ENCODE measurements at places on chromosomes 7 and 10.

GRCh38 chr10:49191349-49191748, 3.2 kb upstream of the TMEM273 start:
- no peak for DNase-seq

DNA sequence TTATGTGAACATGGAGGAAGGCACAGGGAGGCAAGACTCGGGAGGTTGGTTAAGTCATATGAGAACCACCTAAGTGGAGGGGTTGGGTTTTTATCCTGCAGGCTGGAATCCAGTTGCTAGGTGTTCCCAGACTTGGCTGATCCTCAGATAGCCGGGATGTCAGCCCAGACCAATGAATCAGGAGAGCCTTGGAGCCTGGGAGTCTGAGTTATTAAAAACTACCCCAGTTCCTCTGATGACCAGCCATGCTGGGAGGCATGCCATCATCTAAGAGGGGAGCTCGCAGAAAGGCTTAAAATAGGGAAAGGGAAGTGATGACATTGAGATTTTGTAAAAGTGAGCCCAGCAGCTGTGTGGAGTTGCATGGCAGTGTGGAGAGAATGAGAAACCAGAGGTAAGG, 238.1 kb downstream of the ZNF248 start:
- DNase-seq = no peak

DNA sequence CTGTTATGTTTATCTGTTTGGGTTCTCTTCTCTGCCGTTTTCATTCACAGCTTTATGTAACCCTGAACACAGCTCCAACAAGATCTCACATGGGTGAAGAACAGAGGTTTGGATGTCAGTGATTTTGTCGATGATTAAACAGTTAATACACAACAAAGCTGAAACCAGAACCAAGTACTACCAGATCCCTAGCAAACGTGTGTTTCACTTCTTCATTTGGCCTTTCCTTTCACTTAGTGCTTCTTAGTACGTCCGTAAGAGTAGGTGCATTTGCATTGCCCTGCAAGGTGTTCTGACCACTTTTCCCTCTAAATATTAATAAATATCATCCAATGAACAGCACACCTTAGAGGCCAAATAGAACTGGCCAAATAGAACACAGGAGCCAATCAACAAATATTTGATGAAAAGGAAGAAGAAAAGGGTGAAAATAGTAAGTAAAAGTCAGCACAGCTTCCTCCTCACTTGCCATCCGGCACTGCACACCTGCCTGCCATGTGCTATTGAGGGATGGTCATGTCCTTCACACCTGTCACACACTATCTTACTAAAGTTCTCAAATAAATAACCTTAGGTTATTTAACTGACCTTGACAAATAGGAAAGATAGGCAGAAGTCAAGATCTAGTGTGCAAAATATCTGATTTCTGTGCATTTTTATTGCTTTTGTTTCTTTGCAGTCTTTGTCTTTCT, 252.6 kb upstream of the ANKRD30A start:
- no peak for DNase-seq

DNA sequence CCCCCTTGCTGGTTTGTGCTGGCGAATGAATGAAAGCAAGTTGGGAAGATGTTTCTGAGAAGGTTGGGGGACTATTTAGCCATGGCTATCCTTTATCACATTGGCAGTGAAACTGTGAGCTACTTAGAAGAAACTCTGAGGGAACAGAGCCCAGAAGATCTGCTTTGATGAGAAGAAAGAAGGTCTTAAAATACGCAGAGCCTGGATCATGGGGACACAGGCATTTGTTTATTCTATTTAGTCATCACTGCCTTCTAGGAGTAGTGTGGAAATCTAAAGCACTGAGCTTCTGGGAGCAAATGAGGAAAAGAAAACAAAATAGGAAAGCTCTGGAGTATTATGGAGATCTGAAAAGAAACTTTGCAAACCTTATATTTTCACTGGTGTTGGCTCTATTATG, 28.5 kb downstream of the CPED1 start:
- DNase-seq = no peak

GRCh38 chr10:77168861-77169260, 468.7 kb downstream of the KCNMA1 start:
- DNase-seq = no peak

GRCh38 chr7:20293336-20293735, 37.4 kb upstream of the ITGB8 start:
- DNase-seq = no peak

DNA sequence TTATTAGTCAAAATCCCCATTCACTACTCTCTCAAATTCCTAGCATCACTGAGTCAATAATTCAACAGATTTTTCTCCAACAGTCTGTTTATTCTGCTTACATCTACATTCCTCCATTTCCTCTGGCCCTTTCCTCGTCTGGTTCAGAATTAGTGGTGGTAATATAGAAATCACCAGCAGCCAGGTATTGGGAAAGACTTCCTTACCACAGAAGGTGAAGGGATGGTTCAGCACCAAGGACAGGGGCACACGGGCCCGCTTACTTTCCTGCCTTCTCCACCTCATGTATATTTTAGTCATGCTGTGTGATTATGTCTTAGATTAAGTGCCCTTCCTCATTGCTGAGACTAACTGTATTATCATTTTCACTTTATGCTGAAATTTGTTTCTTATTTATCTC, 70.4 kb upstream of the APBB1IP start:
- no peak for DNase-seq

GRCh38 chr10:113928830-113929229, 74.4 kb downstream of the NHLRC2 start:
- DNase-seq = no peak

DNA sequence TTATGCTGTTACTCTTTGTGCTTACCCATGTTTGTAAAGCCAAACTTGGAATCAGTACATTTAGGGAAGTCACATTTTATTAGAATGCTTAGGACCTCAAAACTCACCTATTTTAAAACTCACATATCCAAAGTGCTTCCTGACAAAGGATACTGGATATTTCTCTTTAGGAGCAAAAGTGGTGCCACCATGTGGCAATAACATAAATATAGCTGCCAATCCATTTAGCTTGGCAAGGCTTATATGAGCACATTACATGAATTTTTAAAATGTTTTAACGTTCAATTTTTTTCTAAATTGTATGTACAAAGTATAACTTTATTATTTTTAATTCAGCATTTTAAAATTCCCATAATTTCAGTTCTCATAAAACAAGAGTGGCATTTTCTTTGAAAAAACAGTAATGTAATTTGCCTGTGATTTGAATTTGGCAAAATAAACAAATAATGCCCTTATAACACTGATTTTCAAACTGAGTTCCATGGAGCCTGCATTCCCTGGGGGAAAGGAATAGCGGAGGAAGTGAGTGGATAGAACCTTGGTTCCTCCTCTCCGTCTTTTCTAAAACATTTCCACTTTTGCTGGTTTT, 75.4 kb downstream of the HDAC9 start:
- DNase-seq = no peak

Measured in RWPE2 (cell line).